ENCODE measurements at places on chromosomes 5 and 9.

- DNase-seq = no peak
Measured at GRCh38 chr9:93154293-93154903, 20.3 kb upstream of the NINJ1 start.

DNA sequence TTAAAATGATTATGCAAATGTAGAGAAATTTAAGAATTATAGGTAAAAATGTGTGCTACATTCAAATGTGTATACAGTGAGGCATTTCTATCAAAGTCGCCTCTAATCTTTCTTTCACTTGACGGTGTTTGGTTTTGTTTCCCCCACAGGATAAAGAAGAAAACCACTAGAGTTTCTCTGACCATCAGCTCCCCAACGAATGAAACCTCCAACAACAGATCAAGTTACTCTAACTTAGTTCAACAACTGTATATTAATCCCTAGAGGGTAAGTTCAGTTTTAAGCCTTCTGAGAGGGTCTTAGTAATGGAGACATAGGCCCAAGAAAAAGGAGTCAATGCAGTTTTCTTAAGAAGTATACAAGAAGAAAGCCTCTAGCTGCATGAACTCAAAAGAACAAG lies 11.5 kb upstream of the MYOT start:
- no peak for DNase-seq

DNA sequence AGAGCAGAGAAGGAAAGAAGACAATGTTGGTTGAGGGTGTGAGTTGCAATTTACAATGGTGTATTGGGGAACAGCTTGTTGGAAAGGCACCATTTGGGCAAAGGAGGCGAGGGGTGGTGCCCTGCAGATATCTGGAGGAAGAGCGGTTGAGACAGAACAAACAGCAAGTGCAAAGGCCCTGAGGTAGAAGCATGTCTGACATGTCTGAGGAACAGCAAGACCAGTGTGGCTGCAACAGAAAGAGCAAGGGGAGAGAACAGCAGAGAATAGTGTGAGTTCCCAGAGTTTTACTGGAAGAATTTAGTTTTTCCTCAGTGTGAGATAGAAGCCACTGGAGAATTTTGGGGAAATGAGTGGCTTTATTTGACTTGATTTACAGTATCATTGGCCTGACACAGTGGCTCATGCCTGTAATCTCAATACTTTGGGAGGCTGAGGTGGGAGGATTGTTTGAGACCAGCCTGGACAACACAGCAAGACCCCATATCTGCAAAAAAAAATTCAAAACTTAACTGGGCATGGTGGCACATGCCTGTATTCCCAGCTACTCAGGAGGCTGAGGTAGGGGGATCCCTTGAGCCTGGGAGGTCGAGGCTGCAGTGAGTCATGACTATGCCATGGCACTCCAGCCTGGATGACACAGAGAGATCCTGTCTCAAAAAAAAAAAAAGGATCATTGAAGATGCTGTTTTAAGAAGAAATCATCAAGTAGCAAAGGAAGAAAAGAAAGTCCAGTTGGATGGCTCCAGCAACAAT lies 13.6 kb downstream of the CMBL start:
- no peak for DNase-seq

GRCh38 chr5:147576646-147577535 lies 67.0 kb upstream of the DPYSL3 start:
- no peak for DNase-seq

DNA sequence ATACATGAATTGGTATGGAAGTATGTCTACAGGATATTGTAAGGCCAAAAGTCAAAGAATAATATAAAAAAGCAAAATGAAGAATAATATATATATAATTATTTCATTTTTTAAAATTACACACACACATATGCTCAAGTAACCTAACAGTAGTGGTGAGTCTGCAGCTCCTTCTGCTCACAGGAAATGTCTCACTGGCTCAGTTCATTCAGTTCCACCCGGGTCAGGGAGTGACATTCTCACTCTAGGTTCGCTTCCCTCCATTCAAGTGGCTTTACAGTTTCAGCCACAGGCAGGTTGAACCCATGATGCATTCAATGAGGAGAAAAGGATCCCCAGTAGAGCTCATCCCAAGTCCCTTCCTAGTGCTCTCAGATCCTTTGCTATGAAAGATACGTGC lies 90.8 kb downstream of the SUSD1 start:
- DNase-seq = no peak

Measured in esophagus squamous epithelium (tissue), 5 donors.